ENCODE measurements at places on chromosomes 2 and 18. TPM values are rescaled to one million over a fixed set of nuclear protein-coding genes. Genes with fewer than 3 reads are reported as not detected.

- H3K4me1 ChIP-seq, result no peaks in the 10 kb centered on the region
- H3K27me3 ChIP-seq, result peaks cover 7% of the 10 kb centered on the region
- no peak for DNase-seq
- H3K4me3 ChIP-seq, result no peak overlapping the region
Measured at GRCh38 chr2:16038621-16039020, 98.3 kb downstream of the MYCN start.

NEURL3 gene
- total RNA-seq, result not detected

DNA sequence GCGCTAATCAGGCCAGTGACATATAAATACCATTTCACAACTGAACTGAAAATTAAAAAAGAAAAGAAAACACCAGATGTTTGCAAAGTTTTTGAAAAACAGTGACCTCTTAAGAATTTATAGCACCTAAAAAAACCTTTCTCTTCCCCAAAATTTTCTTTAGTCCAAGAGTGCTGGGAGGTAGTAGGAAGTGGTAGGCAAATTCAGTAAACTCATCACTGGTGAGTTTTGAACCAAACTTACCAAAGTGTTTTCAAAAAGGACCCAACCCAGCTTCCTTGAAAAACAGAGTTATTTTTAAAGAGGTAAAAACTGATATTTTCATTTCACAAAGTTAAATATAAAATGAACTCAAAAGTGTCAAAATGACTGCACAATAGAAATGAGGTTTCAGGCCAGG is 90.4 kb downstream of the TMEM247 start:
- no peak for DNase-seq
- H3K4me3 ChIP-seq, result peak overlapping the region; percentile 72
- no peaks in the 10 kb centered on the region for H3K27me3 ChIP-seq
- H3K36me3 ChIP-seq, result peaks cover 36% of the 10 kb centered on the region

DNA sequence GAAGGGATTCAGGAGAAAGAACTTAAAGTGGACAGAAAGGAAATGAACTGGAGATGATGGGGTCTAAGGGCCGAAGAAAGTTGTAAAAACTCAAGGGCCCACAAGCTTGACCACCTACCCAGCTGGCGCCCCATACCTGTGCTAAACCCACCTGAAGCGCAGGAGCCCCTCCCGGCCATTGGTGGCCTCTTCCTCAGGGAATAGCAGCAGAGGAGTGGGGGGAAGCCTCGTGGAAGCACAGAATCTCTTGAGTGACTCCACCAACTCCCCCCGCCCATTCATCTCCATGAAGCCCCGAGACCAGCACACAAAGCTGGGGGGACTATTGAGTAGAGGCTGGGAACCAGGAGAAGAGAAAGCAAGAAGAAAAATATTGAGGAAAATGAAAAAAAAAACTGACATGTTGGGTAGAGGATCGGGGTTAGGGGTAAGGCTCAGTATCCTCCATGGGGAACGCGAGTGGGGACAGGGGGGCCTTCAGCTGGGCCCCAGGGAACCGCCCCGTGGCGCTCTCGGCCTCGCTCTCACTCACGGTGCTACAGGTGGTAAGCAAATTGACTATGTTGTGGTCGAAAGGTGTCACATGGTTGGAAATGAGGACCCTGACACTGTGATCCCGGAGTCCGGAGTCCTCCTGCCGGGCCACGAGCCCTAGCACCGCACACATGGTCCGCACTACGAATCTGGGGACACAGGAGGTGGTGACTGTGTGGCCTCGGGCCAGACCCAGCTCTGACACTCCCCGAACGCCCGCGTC is 728 bp downstream of the AUP1 start:
- DNase-seq, result no peak
- H3K36me3 ChIP-seq, result peaks cover 63% of the 10 kb centered on the region
- peak overlapping the region; percentile 97 for H3K4me3 ChIP-seq
- peak overlapping the region; percentile 96 for H3K27ac ChIP-seq

PRKAG3 gene
- not detected for total RNA-seq

KIAA2012 gene
- not detected for total RNA-seq

DNA sequence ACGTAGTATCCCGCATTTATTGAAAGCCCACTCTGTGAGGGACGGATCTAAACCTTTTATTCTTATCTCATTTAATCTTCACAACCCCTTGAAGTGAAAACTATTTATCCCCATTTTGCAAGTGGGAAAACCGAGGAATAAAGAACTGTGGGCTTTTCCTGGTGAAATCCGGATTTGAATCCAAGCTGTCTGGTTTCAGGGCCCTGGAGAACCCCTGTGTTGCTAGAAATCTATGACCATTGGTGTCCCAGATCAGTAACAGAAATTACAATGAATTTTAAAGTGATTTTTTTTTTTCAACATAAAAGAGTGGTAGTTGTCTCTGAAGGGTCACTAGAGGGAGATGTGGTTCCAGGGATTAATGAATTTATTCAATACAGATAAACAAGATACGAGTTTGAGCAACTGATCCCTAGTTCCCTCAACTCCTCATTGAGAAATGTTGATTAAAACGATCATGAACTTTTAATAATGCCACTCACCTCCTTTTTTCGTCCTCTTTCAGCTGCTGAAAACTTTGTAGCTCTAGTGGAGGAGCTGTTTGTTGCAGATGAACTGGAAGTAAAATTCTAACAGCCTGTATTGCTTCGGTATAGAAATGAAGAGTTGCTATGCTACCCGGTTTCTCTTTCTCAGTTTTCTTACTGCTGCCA is 940 bp downstream of the XRCC5 start:
- peak overlapping the region; percentile 99 for H3K27ac ChIP-seq
- peaks cover 65% of the 10 kb centered on the region for H3K4me1 ChIP-seq
- H3K4me3 ChIP-seq, result peak overlapping the region; percentile 99
- H3K27me3 ChIP-seq, result no peaks in the 10 kb centered on the region

GRCh38 chr18:46291149-46291548 is 187.0 kb downstream of the HAUS1 start:
- H3K27me3 ChIP-seq, result no peaks in the 10 kb centered on the region
- DNase-seq, result no peak
- H3K4me1 ChIP-seq, result peaks cover 7% of the 10 kb centered on the region
- no peak overlapping the region for H3K4me3 ChIP-seq
- H3K36me3 ChIP-seq, result no peaks in the 10 kb centered on the region

All from activated B cell treated with CpG ODN at 0.5 μM for 24 hours (primary cell).